ENCODE measurements at places on chromosomes 3 and 15. TPM values are rescaled to one million over a fixed set of nuclear protein-coding genes. Genes with fewer than 3 reads are reported as not detected.

Gene ARHGAP31
- 10.8 TPM for polyA plus RNA-seq

Gene SKOR1
- 0.58 TPM for polyA plus RNA-seq

Gene SPINT1
- polyA plus RNA-seq = 78.0 TPM

Gene HYPK
- polyA plus RNA-seq = 9.9 TPM

Gene SAXO2
- 4.6 TPM for polyA plus RNA-seq

Gene CIAO2A
- polyA plus RNA-seq = 90.3 TPM

Gene WDR49
- polyA plus RNA-seq = 2.0 TPM

Gene SCAANT1
- 1.8 TPM for polyA plus RNA-seq

Gene DUOXA2
- polyA plus RNA-seq = not detected

Gene SCAMP2
- 70.2 TPM for polyA plus RNA-seq

Gene ZNF660
- 8.3 TPM for polyA plus RNA-seq

Gene PPM1L
- polyA plus RNA-seq = 7.3 TPM

Gene CCR2
- 1.9 TPM for polyA plus RNA-seq

Gene NEO1
- 115 TPM for polyA plus RNA-seq

Gene PP2D1
- 0.18 TPM for polyA plus RNA-seq

Gene NRG4
- 4.1 TPM for polyA plus RNA-seq

Gene CCRL2
- polyA plus RNA-seq = 1.2 TPM

Gene PLA2G4E
- polyA plus RNA-seq = 0.03 TPM

Gene CTXND1
- 9.3 TPM for polyA plus RNA-seq

Gene MYO5A
- 8.3 TPM for polyA plus RNA-seq

All from left renal cortex interstitium (tissue), 4 donors.